D341Med (cell line): ENCODE measurements at places on chromosomes 16 and 17.

- DNase-seq: no peak
Observed at GRCh38 chr16:8295513-8296237, 294.6 kb downstream of the TMEM114 start.

DNA sequence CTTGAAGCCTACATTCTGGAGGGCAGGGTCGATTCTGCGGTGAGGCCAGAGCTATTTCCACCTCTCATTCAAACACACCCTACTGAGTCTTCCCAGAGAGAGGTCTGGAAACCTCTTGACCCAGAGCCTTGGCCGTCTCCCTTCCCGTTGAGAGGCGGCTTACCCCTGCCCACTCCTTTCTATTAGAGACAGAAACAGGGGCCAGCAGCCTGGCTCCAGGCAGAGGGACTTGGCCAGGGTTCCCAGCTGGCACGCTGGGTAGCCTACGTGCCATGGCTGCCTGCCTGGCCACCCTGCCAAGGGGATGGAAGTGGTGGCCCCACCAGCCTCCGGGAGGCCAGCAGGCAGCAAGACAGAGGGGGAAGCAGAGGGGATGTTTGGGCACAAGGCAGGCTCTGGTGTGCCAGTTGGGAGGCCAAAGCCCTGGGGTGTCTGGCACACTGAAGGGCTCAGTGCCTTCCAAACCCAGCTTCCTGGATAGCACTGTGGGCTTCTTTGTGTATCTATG is 6.0 kb downstream of the STAC2 start:
- DNase-seq: no peak

DNA sequence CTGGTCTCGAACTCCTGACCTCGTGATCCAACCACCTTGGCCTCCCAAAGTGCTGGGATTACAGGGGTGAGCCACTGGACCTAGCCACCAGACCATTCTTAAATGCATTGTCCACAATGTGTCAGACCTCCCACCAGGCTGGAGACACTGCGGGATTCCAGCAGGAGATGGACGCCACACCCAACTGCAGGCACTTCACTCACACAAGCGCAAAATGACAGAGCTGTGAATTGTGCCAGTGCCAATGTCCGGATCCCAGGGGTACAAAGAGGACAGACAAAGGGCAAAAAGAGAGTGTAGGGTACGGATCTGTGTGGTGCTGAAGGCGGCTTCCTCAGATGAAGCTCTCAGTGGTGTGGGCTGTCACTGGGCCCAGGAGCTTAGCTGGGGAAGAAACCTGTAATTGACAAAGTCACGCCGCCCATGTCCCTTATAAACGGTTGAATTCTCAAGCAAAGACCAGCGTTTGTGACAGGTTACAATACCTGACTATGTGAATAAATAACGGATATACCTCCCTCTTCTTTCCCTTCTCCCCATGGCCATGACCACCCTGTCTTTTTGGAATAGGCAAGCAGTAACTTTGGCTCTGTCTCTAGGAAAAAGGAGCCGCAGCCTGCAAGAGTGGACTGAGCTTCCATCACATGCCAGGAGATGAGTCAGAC is 40.0 kb downstream of the HS3ST3A1 start:
- DNase-seq: no peak

DNA sequence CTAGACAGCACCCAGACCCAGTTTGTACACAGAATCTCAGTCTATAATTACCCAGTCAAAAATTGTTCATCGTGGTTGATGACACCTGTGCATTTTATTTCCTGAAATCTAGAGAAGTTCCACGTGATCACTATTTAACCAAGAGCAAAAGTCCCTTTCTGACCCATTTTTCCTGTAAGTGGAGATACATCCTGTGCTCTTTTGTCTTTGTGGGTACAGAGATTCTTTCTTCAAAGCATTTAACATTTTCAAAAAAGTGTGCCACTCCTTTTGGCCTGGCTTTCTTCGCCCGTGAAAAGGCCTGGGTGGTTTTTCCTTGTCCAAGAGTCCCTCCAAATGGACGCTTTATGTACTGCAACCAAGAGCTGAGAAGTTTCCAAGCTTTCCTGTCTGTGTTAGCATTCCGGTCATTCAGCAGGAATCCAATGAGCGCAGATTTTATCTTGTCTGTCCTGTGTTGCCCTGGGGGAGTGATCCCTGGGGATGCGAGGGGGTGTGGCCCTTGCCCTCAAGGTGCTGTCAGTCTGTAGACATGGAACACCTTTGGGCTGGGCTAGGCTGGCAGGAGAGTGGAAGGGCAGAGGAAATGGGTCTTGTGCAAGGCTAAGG is 161.1 kb upstream of the CACNG5 start:
- peak; percentile 75 for DNase-seq

- DNase-seq: no peak
Observed at GRCh38 chr17:72124438-72124775, 3.6 kb downstream of the SOX9 start.

DNA sequence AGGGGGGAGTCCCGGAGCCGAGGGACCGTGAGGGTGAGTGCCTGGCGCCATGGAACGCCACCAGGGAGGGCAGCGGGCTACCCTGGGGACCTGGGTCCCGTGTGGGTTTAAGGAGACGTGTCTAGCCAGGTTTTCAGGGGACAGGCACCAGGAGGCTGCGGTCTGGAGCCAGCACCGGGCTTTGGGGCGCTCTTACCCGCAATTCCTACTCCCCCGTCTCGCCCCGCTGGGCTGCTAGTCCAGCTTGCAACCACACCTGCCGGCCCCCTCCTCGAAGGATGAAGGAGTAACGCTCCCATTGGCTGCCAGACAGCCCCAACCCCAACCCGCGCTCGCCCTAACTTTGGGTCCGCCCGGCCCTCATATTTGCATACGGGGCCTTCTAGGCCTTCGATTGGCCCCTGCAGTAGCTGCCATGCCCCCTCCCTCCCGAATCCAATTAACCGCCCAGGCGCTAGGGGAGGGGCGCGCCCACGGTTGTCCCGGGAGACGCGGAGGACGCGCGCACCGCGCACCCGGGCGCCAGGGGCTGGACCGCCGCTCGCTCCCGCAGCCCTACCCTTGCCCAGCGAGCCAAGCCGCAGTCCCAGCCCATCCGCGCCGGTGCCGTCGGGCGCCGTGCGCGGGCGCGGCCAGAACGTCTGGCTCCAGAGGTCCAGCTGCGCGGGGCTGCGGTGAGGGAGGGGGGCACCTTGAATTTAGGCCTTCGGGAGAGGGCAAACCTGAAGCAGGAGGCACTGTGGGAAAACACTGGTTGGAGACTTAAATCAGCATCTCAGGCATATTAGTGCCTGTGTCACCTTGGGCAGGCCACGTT is at the start of gene TTLL6:
TSS of gene TTLL6 (minus strand) at position 456 of the 817 bp plus-strand sequence. CDS start at position 299, 157 bp downstream.
- peak; percentile 100 for DNase-seq

DNA sequence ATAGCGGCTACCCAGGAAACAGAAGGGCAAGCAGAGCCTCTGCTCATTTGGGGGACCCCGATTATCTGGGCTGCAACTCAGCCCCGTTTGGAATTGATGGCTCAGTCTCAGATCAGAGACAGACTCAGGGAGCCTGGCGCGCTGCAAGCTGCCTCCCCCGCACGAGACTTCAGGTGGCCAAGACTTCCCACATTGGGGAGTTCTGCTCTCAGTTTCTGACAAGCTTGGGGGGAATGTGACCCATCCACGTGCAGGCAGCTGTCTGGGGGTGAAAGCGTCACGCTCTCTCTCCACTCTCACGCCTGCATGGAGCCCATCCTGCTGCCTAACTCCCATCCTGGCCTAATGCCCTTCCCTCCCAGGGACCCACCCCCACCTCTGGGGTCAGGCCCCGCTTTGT is 157.6 kb upstream of the GSE1 start:
- DNase-seq: no peak

GRCh38 chr17:44558710-44559633 is 1.7 kb downstream of the FZD2 start:
- DNase-seq: no peak

- no peak for DNase-seq
Observed at GRCh38 chr17:36059406-36059805, 4.7 kb upstream of the CCL18 start.

- no peak for DNase-seq
Observed at GRCh38 chr16:1919327-1919998, 1.2 kb upstream of the HS3ST6 start.

GRCh38 chr16:78040396-78040795 is 18.0 kb downstream of the CLEC3A start:
- no peak for DNase-seq

DNA sequence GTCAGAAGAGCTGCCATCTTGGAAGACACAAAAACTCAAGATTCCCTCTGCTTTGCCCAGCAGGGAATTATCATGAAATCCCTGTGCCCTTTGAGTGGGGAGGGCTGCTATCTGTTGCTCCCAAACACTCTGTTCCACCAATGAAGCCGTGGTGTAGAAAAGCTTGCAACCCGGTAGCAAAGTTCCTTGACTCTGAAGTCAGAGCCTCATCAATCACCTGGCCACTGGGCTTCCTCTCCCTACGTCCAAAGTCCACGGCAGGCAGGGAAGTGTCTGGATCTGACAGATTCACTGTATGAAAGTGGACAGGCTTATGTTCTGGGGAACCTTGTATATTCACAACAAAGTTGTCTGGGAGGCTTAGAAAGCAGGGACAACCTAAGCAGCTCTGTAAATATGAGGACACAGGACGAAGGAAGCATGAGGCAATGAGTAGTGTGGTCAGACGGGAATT is 343.3 kb downstream of the SLC39A11 start:
- no peak for DNase-seq

DNA sequence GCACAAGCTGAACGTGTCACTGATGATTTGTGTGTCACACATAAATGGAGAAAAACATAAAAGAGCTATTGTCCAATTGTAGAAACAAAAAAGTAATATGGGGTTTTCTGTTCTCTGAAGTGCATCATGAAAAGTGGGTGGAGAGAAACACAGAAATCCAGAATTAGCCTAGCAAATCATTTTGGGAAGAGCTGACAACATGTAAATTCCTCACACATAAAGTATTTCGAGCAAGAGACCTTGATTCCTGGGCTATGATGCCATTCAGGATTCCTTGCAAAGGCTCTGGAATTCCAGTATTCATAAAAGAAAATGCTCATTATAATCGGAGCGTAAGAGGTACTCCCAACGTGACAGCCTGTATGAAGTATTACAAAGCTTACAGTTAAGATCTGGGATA is 1.1 kb downstream of the DCUN1D3 start:
- no peak for DNase-seq
